Adrenal gland (tissue), 19 donors: ENCODE measurements at places on chromosomes 1 and 21. TPM values are rescaled to one million over a fixed set of nuclear protein-coding genes. Genes with fewer than 3 reads are reported as not detected.

GRCh38 chr1:22039594-22040285 lies 12.8 kb upstream of the CDC42 start:
- peak; percentile 66 for DNase-seq
- H3K27me3 ChIP-seq = no peaks in the 10 kb centered on the region
- H3K4me1 ChIP-seq = no peaks in the 10 kb centered on the region
- no peak overlapping the region for H3K4me3 ChIP-seq
- H3K27ac ChIP-seq = peak overlapping the region; percentile 28

GRCh38 chr1:10181154-10181553 lies 29.2 kb upstream of the KIF1B start:
- H3K36me3 ChIP-seq = peaks cover 36% of the 10 kb centered on the region
- DNase-seq = no peak
- no peak overlapping the region for H3K27ac ChIP-seq
- no peaks in the 10 kb centered on the region for H3K4me1 ChIP-seq

- H3K4me3 ChIP-seq = no peak overlapping the region
- no peak for DNase-seq
- no peak overlapping the region for H3K27ac ChIP-seq
- no peaks in the 10 kb centered on the region for H3K27me3 ChIP-seq
- no peaks in the 10 kb centered on the region for H3K4me1 ChIP-seq
Measured at GRCh38 chr1:50622259-50622658, 199.0 kb upstream of the DMRTA2 start.

DNA sequence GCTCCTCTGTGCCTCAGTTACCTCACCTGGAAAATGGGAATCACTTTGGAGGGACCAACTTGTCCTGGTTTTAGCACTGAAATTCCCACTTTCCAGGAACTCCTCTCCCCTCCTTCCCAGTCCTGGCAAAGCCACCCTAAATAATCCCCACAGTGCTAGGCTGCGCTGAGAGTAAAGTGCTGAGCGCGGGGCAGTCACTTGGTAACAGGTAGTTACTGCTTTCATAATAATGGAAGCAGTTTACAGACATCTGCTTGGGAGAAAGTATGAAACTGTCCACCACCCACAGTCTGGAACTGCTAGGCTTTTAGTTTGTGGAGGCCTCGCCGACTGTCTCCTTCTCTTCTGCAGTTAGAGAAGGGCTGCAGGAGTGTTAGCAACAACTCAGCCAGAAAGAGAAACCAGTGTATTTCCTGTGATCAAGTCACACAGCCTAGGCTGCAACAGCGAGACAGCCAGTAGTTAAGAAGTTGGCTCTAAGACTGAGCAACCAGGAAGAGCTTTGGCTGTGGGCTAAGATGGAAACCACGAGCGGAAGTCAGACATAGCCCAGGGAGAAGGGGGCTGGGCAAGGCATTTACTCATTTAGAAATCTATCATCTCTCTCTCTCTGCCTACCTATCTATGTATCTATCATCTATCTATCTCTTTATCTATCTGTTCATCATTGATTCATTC lies 30.8 kb upstream of the ABCG1 start:
- no peak overlapping the region for H3K27ac ChIP-seq
- no peaks in the 10 kb centered on the region for H3K4me1 ChIP-seq
- H3K4me3 ChIP-seq = no peak overlapping the region
- DNase-seq = no peak
- H3K36me3 ChIP-seq = no peaks in the 10 kb centered on the region

DNA sequence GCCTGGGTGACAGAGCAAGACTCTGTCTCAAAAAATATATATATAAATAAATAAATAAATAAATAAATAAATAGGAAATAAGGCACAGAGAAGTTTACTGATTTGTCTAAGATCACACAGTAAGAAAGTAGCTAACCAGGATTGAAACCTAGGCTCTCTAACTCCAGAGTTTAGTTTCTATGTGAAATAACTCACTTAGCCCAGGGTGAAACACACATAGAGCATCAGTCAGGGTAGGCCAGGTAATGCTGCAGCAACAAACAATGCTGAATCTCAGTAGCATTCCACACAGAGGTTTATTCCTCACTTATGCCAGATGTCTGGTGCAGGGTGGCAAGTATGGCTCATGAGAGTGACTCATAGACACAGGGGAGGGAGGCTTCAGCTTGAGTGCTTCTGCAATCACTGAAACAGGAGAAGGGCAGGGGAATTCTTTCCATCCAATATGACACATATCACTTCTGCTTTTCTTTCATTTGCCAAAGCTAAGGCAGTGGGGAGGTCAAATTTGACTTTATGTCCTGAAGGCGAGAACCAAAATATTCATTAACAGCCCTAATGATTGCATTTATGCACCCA lies 37.1 kb upstream of the KANK4 start:
- no peak for DNase-seq
- H3K4me3 ChIP-seq = no peak overlapping the region
- H3K36me3 ChIP-seq = no peaks in the 10 kb centered on the region
- no peak overlapping the region for H3K27ac ChIP-seq
- H3K27me3 ChIP-seq = no peaks in the 10 kb centered on the region

DNA sequence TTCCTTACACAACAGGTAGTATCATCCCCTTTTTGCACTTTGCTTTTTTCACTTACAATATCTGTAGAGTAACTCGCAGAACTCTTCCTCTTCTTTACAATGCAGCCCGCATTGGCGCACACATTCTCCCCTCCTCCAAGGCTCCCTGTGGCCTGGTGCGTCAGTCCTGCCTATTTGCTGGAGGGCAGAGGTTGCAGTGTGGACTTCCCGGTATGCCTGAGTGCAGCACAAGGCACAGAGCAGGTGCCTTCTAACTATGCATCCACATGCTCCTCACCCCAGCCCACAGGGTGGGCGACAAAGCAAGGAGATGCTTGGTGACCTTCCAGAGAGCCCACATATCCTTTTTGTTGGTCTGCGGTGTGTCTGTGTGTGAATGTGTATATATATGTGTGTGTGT lies 53.3 kb downstream of the ARHGEF11 start:
- no peak overlapping the region for H3K27ac ChIP-seq
- no peak for DNase-seq
- no peaks in the 10 kb centered on the region for H3K4me1 ChIP-seq

- no peaks in the 10 kb centered on the region for H3K27me3 ChIP-seq
- H3K36me3 ChIP-seq = no peaks in the 10 kb centered on the region
- DNase-seq = peak; percentile 34
- H3K4me3 ChIP-seq = no peak overlapping the region
- no peak overlapping the region for H3K27ac ChIP-seq
- H3K4me1 ChIP-seq = no peaks in the 10 kb centered on the region
Measured at GRCh38 chr21:46171996-46172862, 12.0 kb downstream of the SPATC1L start.

DNA sequence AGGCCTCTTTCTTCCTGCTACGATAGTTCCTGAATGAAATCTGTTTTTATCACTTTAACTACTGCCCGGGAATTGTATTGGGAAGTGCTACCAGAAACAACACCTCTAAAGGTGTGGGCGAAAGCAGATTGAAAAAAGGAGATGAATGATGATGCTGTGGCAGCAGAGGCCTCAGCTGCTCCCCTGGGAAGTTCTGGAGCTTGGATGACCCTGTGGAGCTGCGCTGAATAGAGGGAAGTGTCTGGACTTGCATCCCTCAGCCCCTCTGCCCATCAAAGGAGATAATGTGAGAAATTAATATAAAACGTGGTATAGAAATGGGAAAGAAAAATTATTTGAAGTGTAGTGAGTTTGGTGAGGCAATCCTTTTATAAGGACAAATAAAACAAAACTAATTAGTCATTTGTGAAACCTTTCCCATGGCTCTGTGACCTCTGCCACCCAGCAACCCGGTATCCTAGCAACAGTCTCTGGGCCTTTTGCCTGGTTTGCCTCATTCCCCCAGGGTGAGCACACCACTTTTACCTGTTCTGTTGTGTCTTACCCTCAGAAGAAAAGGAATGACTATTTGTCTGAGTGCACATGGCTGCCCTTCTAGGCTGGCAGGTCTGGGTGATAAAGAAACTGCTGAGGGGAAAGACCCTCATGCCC lies 21.3 kb downstream of the OVAAL start:
- H3K4me1 ChIP-seq = peaks cover 15% of the 10 kb centered on the region
- H3K4me3 ChIP-seq = no peak overlapping the region
- peak; percentile 80 for DNase-seq
- H3K27me3 ChIP-seq = no peaks in the 10 kb centered on the region
- no peaks in the 10 kb centered on the region for H3K36me3 ChIP-seq

DNA sequence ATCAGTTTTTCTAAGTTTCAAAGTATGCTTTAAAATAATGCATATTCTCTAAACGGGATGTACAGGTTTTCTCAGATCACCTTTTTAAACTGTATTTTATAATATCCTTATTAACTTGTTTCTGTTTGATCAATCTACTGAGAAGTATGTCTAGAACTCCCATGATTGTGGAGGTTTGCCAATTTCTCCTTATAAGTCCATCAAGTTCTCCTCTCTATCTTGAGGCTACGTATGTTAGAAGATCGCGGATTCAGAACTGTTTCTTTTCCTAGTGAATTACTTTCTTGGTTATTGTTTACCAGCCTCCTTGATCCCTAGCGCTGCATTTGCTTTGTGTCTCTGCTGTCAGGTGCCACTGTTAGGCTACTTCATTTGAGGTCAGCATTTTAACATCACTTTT lies 89.2 kb downstream of the NPHP4 start:
- no peak overlapping the region for H3K4me3 ChIP-seq
- H3K27ac ChIP-seq = no peak overlapping the region
- no peaks in the 10 kb centered on the region for H3K36me3 ChIP-seq

DNA sequence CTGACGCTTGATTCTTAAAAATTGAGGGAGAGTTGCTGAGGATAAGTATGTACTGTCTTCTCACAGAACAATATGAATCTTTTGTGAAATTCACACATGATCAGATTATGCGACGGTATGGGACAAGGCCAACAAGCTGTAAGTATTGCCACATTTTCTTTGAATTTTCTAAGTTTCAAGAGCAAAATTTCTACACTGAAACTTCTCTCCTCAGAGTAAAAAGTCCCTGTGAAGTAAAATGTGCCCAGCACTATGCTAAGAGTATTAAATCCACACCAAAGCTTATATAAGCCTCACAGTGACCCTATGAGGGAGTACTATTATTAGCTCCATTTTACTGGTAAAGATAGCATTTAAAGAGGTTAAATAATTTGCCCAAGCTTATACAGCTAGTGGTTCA lies 12.2 kb downstream of the AKIRIN1 start:
- H3K4me1 ChIP-seq = peaks cover 16% of the 10 kb centered on the region
- no peak for DNase-seq

GRCh38 chr1:241457421-241457820 lies 62.1 kb downstream of the FH start:
- no peak for DNase-seq
- H3K4me3 ChIP-seq = no peak overlapping the region
- H3K36me3 ChIP-seq = no peaks in the 10 kb centered on the region
- H3K27ac ChIP-seq = no peak overlapping the region

DNA sequence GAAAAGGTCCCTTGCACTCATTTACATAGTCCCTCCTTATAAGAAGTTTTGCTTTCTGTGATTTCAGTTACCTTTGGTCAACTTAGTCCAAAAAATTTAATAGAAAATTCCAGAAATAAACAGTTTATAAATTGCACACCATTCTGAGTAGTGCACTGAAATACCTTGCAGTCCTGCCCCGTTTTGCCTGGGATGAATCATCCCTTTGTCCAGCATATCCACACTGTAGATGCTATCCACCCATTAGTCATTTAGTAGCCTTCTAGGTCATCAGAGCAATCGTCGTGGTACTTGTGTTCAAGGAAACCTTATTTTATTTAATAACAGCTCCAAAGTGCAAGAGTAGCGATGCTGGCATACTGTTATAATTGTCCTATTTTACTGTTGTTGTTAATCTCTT lies 38.0 kb downstream of the SPRTN start:
- no peak overlapping the region for H3K27ac ChIP-seq
- no peak for DNase-seq
- no peaks in the 10 kb centered on the region for H3K36me3 ChIP-seq
- no peak overlapping the region for H3K4me3 ChIP-seq
- no peaks in the 10 kb centered on the region for H3K27me3 ChIP-seq
- H3K4me1 ChIP-seq = peaks cover 17% of the 10 kb centered on the region

DNA sequence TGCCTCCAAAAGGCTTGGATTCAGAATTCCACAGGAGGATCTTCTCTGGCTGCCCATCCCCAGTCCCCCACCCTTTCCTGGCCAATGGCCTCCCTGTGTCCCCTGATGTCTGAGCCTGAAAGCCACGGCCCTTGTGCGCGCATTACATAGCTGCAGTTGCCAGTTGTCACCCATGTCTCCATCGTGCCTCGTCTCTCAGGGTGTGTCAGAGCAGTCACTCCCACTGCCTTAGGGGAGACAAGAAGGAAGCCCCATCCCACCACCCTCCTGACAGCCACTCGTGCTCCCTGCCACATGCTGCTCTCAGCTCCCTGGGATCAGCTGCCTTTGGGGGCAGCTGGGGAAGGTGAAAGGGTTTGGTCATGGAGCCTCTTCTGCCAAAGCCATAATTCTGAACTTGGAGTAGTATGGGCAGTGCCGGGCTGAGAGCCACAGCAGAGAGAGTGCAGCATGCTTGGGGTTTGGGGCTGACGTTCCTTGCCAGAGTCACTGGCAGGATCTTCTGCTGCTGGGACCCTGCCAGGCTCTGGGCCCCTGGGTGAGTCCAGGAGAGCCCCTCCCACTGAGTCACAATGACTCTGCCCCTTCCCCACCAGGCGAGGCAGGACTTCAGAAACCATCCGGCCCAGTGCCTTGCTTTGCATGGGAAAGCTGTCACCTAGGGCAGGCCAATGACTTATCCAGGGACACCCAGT lies 285.9 kb upstream of the VAMP3 start:
- no peaks in the 10 kb centered on the region for H3K4me1 ChIP-seq
- no peaks in the 10 kb centered on the region for H3K27me3 ChIP-seq
- H3K4me3 ChIP-seq = no peak overlapping the region
- no peak for DNase-seq
- H3K27ac ChIP-seq = no peak overlapping the region

GRCh38 chr1:116537040-116537831 lies 33.6 kb downstream of the CD58 start:
- H3K27ac ChIP-seq = no peak overlapping the region
- H3K4me3 ChIP-seq = no peak overlapping the region
- no peaks in the 10 kb centered on the region for H3K27me3 ChIP-seq
- H3K36me3 ChIP-seq = no peaks in the 10 kb centered on the region

DNA sequence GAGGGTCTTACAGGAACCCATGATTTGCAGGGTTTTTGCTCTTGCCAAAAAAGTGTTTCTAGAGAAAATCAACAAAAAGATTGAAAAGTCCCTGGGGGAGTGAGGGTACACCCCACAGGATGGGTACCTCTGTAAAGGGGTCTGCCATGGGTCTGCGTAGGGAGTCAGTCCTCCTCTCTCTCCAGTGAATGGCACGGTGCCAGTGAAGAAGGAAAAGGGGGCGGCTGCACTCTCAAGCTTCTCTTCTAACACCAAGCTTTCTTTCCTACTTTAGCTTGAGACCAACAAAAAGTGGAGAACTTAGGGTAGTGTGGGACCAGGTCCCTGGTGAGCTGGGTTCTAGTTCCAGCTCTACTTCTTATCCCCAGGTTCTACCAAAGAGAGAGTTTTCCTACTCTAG lies 87.4 kb downstream of the GLUL start:
- no peaks in the 10 kb centered on the region for H3K36me3 ChIP-seq
- H3K4me3 ChIP-seq = no peak overlapping the region
- no peak for DNase-seq
- H3K4me1 ChIP-seq = peaks cover 3% of the 10 kb centered on the region
- H3K27ac ChIP-seq = no peak overlapping the region

- peaks cover 12% of the 10 kb centered on the region for H3K4me1 ChIP-seq
- H3K4me3 ChIP-seq = no peak overlapping the region
- H3K27ac ChIP-seq = no peak overlapping the region
- H3K36me3 ChIP-seq = no peaks in the 10 kb centered on the region
- DNase-seq = no peak
- no peaks in the 10 kb centered on the region for H3K27me3 ChIP-seq
Measured at GRCh38 chr1:151970626-151971025, 23.0 kb downstream of the S100A10 start.

The LIPI gene
- total RNA-seq = not detected

The PDE4B gene
- 3.5 TPM for total RNA-seq

The TRAF3IP3 gene
- total RNA-seq = 4.8 TPM

The KCNA3 gene
- total RNA-seq = 1.1 TPM

The SLAMF1 gene
- not detected for total RNA-seq

The AQP10 gene
- not detected for total RNA-seq

The ACTL8 gene
- not detected for total RNA-seq

The AADACL3 gene
- total RNA-seq = not detected
